ENCODE measurements at places on chromosomes 11 and 22. TPM values are rescaled to one million over a fixed set of nuclear protein-coding genes. Genes with fewer than 3 reads are reported as not detected.
A peak's percentile ranks its signal among the peaks of the same experiment; 100 is the strongest.

Gene ACAD8
- total RNA-seq, result 27.5 TPM

Gene GPHA2
- total RNA-seq, result not detected

Gene MS4A1
- 0.98 TPM for total RNA-seq

Gene SLC37A4
- 56.4 TPM for total RNA-seq

Gene CLP1
- 14.9 TPM for total RNA-seq

Gene TRIM6
- 0.82 TPM for total RNA-seq

Gene NRIP3
- 0.20 TPM for total RNA-seq

Gene NELL1
- 0.19 TPM for total RNA-seq

Gene TPBGL
- total RNA-seq, result 0.11 TPM

Gene BATF2
- total RNA-seq, result 20.7 TPM

GRCh38 chr22:17366830-17367229 is 2.4 kb upstream of the CECR2 start:
- peaks cover 3% of the 10 kb centered on the region for H3K4me1 ChIP-seq
- no peak overlapping the region for H3K4me3 ChIP-seq
- peaks cover 53% of the 10 kb centered on the region for H3K27me3 ChIP-seq
- H3K27ac ChIP-seq, result no peak overlapping the region
- no peaks in the 10 kb centered on the region for H3K36me3 ChIP-seq

- H3K4me3 ChIP-seq, result no peak overlapping the region
- no peaks in the 10 kb centered on the region for H3K27me3 ChIP-seq
- H3K36me3 ChIP-seq, result no peaks in the 10 kb centered on the region
- peak; percentile 65 for DNase-seq
Observed at GRCh38 chr11:62497132-62497801, 49.3 kb downstream of the AHNAK start.

- no peak for DNase-seq
- H3K4me1 ChIP-seq, result no peaks in the 10 kb centered on the region
- H3K27ac ChIP-seq, result no peak overlapping the region
- no peaks in the 10 kb centered on the region for H3K36me3 ChIP-seq
- H3K4me3 ChIP-seq, result no peak overlapping the region
- no peaks in the 10 kb centered on the region for H3K27me3 ChIP-seq
Observed at GRCh38 chr22:28246397-28246796, 327.3 kb upstream of the PITPNB start.

DNA sequence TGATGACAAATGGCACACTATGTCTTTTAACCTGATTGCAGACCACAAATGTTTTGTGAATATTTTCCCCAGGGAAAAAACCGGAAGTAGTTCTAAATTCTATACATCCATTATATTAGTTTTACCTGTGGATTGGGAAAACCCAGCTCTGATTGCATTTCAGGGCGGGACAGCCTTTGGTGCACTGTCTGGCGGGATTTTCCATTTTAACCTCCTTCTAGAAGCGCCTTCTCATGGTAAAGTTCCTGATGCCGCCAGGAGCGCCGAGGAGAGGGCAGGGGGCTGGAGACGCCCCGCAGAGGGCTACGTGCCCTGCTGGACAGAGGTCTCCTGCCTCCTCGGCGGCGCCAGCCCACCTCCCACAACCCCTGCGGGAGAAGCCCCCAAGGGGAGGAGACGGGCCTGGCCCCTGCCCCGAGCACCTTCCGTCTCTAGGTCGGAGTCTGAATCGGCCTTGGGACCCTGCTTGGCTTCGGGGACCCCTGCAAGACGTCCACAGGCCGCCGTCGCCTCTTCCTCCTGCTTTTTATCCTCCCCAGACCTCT is 1.2 kb upstream of the P2RX6 start:
- H3K27ac ChIP-seq, result peak overlapping the region; percentile 37
- DNase-seq, result no peak
- peak overlapping the region; percentile 34 for H3K4me3 ChIP-seq
- H3K36me3 ChIP-seq, result no peaks in the 10 kb centered on the region

DNA sequence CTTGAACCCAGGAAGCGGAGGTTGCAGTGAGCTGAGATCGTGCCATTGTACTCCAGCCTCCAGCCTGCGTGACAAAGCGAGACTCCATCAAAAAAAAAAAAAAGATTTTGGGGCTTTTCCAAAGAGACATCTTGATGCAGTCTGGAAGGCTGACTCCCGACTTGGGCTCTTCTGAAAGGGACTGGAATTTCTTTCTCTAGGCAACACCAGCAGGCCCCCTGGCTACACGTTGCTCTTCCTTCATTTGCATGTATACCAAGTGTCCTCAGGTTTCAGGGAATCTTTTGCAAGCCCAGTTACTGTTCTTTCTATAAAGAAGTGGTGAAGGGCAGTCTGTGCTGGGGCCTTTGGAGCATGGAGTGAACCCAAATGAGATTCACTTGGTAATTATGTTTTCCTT is 211.0 kb downstream of the GRIK4 start:
- no peaks in the 10 kb centered on the region for H3K36me3 ChIP-seq
- DNase-seq, result no peak
- no peaks in the 10 kb centered on the region for H3K4me1 ChIP-seq

DNA sequence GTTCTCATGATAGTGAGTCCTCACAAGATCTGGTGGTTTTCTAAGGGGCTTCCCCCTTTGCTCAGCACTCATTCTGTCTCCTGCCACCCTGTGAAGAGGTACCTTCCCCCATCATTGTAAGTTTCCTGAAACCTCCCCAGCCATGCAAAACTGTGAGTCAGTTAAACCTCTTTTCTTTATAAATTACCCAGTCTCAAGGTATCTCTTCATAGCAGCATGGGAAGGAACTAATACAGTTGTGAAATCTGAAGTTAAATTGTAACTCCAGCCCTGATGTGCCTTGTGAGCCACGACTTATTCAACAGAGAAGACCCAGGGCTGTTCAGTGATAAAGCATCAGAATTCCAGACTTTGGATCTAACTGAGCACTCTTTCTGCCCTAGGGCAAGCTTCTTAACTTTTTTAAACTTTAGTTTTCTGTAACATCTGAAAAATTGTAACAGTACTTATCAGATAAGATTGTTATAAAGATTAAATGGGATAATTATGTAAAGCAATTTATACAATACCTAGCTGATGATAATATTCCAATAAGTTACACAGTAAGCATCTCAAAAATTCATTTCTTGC is 220.0 kb downstream of the TRPC6 start:
- H3K27ac ChIP-seq, result no peak overlapping the region
- H3K4me3 ChIP-seq, result no peak overlapping the region
- no peaks in the 10 kb centered on the region for H3K27me3 ChIP-seq
- no peaks in the 10 kb centered on the region for H3K36me3 ChIP-seq
- no peaks in the 10 kb centered on the region for H3K4me1 ChIP-seq

DNA sequence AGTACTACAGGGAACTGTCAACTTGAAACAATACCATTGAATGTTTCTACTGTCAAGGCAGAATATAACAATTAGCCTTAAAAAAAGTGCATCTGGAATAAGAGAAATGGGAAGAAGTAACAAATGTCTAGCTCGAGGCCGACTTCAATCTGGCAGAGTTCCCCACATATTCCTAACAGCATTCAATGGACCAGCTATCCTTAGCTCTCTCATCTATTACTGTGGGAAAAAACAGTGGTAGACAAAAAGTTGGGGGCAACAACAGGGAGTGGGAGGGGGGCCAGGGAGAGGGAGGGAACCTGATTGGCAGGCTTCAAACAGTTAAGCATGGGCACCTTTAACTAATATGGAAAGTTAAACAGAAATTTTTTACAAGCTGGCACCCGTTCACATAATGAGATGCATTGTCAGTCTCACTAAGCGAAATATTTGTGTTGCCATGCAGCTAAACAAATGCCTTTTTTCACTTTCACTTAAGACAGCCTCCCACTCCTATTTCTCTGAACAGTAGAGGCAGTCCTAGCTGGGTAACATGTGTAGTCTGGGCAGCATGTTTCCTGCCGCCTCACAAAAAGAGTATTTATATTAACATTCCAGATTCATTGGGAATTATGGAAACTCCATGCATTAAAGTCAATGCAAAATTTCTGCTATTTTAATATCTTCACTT is 62.2 kb upstream of the SOX6 start:
- no peak for DNase-seq
- no peaks in the 10 kb centered on the region for H3K36me3 ChIP-seq
- H3K4me1 ChIP-seq, result no peaks in the 10 kb centered on the region
- no peak overlapping the region for H3K27ac ChIP-seq
- H3K27me3 ChIP-seq, result no peaks in the 10 kb centered on the region
- H3K4me3 ChIP-seq, result no peak overlapping the region

- H3K27ac ChIP-seq, result no peak overlapping the region
- no peaks in the 10 kb centered on the region for H3K4me1 ChIP-seq
- H3K36me3 ChIP-seq, result no peaks in the 10 kb centered on the region
- DNase-seq, result no peak
- no peak overlapping the region for H3K4me3 ChIP-seq
- H3K27me3 ChIP-seq, result no peaks in the 10 kb centered on the region
Observed at GRCh38 chr11:134642206-134642605, 230.2 kb upstream of the B3GAT1 start.

GRCh38 chr11:62958547-62959421 is 26.0 kb downstream of the SLC22A6 start:
- H3K27me3 ChIP-seq, result no peaks in the 10 kb centered on the region
- no peak overlapping the region for H3K4me3 ChIP-seq
- H3K27ac ChIP-seq, result no peak overlapping the region
- no peaks in the 10 kb centered on the region for H3K4me1 ChIP-seq

DNA sequence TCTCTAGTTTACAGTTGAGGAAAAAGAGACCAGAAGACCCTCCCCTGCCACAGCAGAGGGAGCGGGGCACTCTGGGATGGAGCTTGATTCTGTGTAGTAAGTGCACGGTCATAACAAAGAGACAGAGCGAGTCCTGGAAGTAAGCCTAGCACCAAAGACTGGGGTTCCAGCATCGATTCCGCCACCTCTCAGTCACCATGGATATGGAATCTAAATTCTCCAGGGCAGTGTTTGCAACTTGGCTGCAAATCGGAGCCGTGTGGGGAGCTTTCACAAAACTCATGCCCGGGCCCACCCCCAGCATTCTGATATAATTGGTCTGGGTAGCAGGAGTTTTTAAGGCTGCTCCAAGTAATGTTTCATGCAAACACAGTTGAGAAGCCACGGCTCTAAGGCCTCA is 129.5 kb upstream of the OPCML start:
- H3K36me3 ChIP-seq, result no peaks in the 10 kb centered on the region
- no peaks in the 10 kb centered on the region for H3K27me3 ChIP-seq
- no peak for DNase-seq
- H3K27ac ChIP-seq, result no peak overlapping the region

DNA sequence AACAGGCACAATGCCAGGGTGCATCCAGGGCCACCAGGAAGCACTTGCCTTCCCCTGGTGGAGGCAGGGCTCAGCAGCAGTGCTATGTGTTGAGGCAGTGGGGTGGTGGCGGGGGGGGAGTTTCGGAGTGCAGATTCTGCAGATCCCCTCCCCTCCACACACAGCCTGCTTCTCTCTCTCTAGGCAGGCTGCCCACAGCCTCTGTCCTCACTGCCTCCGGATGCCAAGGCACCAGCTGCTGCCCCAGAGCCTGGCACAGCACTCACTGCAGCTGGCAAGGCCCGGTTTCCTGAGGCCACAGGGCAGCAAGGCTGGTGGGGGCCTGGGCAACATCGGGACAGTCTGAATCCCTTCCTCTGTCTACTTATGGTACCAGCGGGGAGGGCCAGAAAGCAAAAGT is 35.8 kb downstream of the NRXN2 start:
- DNase-seq, result no peak
- H3K36me3 ChIP-seq, result no peaks in the 10 kb centered on the region
- no peak overlapping the region for H3K4me3 ChIP-seq
- H3K4me1 ChIP-seq, result no peaks in the 10 kb centered on the region
- H3K27me3 ChIP-seq, result no peaks in the 10 kb centered on the region

- H3K36me3 ChIP-seq, result no peaks in the 10 kb centered on the region
- peaks cover 3% of the 10 kb centered on the region for H3K4me1 ChIP-seq
- H3K4me3 ChIP-seq, result no peak overlapping the region
- H3K27me3 ChIP-seq, result no peaks in the 10 kb centered on the region
- no peak for DNase-seq
- no peak overlapping the region for H3K27ac ChIP-seq
Observed at GRCh38 chr11:62457478-62457877, 38.6 kb downstream of the SCGB1A1 start.

DNA sequence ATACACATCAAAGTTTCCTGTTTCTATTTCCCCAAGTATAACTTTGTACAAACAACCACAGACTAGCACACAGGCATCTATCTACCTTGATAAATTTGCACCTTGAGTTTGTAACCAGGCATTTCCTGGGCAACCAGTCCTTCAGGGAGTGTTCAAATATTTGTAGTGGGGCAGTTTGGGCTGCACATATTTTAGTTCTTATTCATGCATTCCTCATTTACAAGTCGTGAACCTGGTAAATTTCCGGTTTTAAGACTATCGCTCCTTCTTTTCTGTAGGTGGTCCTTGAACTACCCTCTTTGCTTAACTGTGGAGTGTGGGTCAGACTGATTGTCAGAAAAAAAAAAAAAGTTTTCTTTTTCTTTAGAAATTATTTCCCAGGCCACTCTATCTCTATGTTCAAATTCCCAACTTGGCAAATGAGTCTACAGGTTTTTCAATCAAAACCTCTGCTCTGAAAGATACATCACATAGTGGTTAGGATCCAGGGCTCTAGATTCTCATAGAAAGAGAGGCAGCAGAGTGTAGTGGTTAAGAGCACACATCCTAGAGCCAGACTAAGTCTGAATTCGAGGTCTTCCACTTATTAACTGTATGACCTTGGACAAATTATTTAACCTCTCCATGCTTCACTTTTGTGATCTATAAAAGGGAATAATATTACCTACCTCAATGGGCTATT is 201.5 kb downstream of the SOX6 start:
- DNase-seq, result no peak
- no peak overlapping the region for H3K27ac ChIP-seq
- no peaks in the 10 kb centered on the region for H3K4me1 ChIP-seq
- no peaks in the 10 kb centered on the region for H3K36me3 ChIP-seq
- H3K4me3 ChIP-seq, result no peak overlapping the region

DNA sequence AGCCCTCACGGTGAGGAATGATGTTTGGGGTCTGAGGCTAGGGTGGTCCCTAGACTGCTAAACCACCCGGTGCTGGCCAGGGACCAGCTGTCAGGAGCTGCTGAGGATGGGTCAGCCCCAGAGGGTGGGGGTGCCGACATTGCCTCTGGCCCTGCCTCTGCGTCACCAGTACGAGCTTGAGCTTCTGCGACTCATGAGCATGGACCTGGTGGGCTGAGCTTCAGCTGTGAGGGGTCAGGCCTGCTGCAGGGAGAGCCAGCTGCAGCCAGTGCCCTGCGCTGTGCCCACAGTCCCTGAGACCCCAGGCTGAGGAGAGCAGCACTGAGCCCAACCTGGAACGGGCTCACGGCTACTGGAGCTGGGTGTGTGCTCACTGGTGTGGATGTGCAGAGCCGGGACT is 7.0 kb downstream of the DERL3 start:
- DNase-seq, result no peak
- H3K36me3 ChIP-seq, result no peaks in the 10 kb centered on the region
- H3K4me3 ChIP-seq, result no peak overlapping the region
- no peak overlapping the region for H3K27ac ChIP-seq
- H3K27me3 ChIP-seq, result no peaks in the 10 kb centered on the region
